ENCODE measurements at places on chromosomes 4 and X.

DNA sequence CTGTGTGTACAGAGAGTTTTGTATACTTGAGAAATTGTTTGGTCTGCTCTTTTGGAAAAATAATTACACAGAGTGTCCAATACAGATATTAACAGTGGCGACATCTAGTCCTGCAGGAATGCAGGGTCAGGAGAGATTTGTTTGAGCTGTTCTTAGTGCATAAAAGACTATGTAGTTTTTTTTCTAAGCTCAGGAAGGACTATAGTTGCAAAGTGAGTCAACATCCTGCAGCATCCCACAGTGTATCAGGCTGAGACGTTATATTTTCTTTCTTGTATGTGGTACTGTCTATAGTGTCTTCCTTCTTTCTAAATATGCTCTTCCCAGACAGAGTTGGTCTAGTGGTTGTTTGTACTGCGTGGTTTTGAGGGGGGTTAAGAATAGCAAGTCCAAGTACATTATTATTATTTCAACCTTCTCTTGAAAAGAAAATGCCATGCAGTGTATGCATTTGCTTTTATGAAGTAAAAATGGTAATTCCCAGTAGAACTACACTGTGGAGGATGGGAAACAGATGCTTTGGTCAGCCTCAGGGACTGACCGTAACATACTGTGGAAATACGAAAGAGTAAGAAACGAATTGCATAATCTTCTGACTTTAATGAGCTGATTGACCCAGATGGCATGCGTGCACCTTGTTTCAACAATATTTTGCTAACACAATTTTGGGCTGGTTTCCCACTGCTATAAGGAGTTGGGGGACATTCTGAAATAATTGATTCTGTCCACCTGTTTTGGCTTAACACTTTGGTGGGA lies 67.4 kb downstream of the DMP1 start:
- DNase-seq = no peak

- DNase-seq = no peak
Observed at GRCh38 chr4:185019456-185020292, 1.4 kb downstream of the HELT start.

- DNase-seq = no peak
Observed at GRCh38 chr4:88277711-88278225, 6.6 kb downstream of the PPM1K start.

GRCh38 chrX:152528193-152528592 lies 77.1 kb upstream of the GABRA3 start:
- DNase-seq = no peak

DNA sequence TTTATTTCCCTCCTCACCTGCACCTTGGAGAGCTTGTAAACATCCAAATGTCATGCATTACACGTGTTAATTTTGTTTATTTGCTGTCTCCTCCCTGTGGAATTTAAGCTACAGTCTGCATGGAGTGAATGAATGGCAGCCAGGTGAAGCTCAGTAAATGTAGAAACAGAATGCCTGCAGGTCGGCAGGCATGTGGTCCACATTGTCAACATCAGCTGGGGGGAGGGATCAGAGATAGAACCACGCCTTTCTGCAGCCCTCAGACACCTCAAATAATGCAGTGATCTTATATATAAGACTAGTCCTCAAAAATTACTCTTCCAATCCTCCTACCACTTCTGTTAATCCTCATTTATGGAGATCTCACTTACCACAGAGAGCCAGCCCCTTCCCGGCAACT lies 131.2 kb upstream of the KIT start:
- DNase-seq = no peak

DNA sequence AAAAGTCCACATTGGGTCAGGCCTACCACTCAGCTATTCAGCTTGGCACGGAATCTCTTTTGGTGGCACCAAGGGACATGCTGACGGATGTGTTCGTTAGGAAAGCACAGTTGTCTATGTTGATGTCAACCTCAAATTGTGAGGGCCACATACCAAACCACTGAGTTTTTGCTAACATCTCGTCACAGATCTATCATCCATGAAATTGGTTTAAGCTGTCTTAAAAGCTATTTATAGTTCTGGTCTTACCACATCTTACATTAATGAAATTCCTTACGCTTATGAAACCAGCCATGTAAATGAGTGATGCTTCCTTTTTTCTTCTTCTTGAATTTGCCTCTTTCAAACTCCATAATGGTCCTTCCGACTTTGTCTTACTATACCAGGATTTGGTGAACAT lies 101.5 kb downstream of the MGST2 start:
- no peak for DNase-seq

DNA sequence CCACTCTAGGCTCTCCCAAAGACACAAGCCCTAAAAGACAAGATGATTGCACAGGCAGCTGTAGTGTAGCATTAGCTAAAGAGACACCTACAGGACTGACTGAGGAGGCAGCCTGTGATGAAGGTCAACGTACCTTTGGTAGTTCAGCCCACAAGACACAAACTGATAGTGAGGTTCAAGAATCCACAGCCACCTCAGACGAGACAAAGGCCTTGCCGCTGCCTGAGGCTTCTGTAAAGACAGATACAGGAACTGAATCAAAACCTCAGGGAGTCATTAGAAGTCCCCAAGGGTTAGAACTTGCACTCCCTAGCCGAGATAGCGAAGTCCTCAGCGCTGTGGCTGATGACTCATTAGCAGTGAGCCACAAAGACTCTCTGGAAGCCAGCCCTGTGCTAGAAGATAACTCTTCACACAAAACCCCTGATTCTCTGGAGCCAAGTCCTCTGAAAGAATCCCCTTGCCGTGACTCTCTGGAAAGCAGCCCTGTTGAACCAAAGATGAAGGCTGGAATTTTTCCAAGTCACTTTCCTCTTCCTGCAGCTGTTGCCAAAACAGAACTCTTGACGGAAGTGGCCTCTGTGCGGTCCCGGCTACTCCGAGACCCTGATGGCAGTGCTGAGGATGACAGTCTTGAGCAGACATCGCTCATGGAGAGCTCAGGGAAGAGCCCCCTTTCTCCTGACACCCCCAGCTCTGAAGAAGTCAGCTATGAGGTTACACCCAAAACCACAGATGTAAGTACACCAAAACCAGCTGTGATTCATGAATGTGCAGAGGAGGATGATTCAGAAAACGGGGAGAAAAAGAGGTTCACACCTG lies 306.3 kb downstream of the ANK2 start:
- DNase-seq = no peak

DNA sequence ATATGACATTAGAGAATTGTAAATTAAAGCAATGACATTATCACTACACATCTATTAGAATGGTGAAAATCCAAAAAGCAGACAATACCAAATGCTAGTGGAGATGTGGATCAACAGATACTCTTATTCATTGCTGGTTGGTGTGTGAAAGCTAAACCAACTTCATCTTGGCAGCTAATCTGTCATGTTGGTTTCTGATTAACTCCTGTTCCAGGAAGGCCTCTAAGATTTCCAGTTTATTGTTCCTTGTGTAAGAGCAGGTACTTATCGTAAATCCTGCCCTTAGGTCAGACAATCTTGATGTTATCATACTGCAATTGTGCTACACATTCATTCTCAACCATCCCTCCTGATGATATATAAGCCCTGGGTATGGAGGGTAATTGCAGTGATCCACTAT lies 809.0 kb upstream of the DIAPH2 start:
- DNase-seq = no peak

GRCh38 chrX:132409780-132410556 lies 78.9 kb downstream of the MBNL3 start:
- no peak for DNase-seq

DNA sequence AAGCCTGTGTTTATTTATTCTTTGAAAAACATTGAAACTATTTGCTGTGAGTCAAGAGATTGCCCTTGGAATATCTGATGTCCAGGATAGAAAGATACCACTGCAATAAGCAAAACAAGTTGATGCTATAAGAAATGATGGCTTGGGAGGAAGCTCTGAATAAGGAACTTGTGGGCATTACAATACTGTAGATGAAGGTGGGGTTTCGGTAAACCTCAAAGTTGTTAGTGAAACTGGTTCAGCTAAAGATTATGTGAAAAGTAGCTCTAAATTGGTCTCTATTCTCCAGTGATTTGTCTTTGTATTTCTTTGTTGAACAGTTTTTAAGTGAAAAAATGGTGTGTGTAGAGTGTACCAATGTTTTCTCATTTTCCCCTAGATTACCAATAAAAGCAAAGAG lies 128.7 kb downstream of the AKAP4 start:
- DNase-seq = no peak

DNA sequence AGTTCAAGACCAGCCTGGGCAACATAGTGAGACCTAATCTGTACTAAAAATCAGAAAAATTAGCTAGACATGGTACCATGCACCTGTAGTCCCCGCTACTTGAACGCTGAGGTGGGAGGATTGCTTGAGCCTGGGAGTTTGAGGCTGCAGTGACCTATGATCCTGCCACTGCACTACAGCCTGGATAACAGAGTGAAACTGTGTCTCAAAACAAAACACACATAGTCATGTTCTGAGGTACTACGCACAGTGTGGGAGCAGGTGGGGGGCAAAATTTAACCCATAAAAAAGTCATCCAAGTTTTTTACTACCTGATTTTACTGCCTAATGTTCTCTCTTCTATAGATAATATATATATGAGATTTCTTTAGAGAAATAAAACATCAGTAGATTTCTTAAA lies 28.4 kb downstream of the HSPA4L start:
- DNase-seq = no peak

- DNase-seq = no peak
Observed at GRCh38 chrX:10047631-10048030, 80.5 kb downstream of the CLDN34 start.

- no peak for DNase-seq
Observed at GRCh38 chrX:120021927-120022326, 55.6 kb downstream of the RHOXF2B start.

DNA sequence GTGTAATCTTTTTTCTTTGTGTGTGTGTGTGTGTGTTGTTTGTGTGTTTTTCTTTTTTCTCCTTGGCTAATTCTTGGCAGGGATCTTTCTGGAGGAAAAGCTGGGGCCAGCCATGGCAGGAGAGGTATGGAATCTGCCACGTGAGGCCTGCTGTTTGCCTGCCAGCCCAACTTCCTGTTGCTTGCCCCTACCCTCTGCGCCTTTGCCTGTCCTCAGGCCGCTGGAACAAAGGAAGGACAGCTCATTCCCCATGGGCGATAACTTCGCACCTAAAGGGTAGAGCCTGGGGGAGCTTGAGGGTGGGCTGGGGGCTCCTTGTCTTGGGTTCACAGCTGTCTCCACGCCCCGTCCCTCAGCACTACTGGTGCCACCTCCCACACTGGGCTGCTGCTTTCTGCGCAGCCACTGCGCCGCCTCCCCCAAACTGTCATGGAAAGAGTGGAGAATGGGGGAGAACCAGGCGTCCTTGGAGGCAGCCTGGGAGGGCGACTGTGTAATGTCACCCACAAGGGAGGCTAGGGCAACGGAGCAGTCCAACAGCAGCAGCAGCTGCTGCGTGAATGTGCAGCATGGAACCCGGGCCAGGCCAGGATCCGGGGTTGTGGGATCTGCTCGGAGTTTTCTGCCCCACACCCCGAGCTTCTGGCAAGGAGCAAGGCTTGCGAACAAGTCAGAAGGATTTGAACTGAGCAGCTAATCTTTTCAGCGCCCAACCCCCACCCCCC lies 12.3 kb upstream of the YIPF7 start:
- DNase-seq = no peak

GRCh38 chr4:167129146-167129545 lies 105.1 kb downstream of the SPOCK3 start:
- no peak for DNase-seq

DNA sequence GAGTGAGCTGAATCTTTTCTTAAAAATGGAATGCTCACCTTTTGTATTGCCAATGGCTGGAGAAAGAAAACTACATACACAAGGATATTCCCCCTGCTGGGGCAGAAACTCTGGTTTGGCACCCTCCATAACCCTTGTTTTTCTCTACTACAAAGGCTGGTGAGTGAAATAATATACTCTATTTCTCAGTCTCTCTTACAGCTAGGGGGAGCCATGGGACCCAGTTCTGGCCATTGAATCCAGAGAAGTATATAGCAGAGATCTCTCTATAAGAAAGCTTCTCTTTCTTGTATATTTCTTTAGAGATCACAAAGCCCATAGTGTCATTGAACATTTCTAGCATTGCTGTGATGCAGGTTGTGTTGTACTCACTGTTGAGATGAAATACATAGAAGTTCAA lies 49.8 kb downstream of the SMPX start:
- no peak for DNase-seq

DNA sequence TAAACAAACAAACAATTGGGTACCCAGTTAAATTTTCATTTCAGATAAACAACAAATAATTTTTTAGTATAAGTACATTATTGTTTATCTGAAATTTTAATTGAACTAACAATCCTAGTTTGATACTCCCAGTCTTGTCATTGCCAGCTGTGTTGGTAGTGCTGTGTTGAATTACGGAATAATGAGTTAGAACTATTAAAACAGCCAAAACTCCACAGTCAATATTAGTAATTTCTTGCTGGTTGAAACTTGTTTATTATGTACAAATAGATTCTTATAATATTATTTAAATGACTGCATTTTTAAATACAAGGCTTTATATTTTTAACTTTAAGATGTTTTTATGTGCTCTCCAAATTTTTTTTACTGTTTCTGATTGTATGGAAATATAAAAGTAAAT lies 2.9 kb downstream of the CXCL8 start:
- DNase-seq = no peak

GRCh38 chrX:41382714-41383645 lies 49.0 kb downstream of the DDX3X start:
- DNase-seq = no peak

DNA sequence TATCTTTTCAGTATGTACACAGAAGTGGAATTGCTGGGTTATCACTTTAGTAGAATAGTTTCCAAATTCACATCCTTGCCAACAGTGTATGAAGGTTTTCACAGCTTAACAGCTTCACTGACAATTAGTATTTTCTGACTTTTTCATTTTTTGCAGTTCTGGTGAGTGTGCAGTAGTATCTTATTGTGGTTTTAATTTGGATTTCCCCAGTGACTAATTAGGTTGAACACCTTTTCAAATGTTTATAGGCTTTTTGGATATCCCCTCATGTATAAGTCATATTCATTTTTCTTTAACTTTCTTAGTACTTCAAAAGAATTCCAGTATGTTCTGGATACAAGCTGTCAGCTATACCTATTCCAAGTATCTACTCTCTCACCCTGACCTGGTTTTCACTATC lies 37.1 kb downstream of the BRCC3 start:
- DNase-seq = no peak

DNA sequence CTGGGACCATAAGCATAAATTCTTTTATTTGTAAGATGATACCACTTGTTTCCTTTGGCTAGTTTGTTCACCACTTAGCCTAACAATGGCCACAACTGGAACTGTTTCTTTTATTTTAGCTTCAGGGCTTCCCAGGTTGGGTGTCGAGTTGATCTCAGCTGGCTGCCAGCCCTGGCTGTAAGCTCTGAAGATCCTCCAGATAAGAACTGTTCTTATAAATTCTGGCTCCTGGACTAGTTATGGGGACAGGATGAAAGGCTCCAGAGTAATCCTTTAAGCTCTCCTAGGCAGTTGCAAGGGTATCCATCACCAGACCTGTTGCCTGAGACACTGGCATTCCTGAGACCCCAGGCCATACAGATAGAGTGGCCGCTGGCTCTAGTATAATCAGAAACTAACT lies 129.4 kb upstream of the ACSL4 start:
- no peak for DNase-seq

Measured in activated CD4-positive, CD25-positive, alpha-beta regulatory T cell (primary cell).